ENCODE measurements at places on chromosomes 7 and 10.

- no peak for DNase-seq
Observed at GRCh38 chr7:146176860-146177259, 60.3 kb downstream of the CNTNAP2 start.

DNA sequence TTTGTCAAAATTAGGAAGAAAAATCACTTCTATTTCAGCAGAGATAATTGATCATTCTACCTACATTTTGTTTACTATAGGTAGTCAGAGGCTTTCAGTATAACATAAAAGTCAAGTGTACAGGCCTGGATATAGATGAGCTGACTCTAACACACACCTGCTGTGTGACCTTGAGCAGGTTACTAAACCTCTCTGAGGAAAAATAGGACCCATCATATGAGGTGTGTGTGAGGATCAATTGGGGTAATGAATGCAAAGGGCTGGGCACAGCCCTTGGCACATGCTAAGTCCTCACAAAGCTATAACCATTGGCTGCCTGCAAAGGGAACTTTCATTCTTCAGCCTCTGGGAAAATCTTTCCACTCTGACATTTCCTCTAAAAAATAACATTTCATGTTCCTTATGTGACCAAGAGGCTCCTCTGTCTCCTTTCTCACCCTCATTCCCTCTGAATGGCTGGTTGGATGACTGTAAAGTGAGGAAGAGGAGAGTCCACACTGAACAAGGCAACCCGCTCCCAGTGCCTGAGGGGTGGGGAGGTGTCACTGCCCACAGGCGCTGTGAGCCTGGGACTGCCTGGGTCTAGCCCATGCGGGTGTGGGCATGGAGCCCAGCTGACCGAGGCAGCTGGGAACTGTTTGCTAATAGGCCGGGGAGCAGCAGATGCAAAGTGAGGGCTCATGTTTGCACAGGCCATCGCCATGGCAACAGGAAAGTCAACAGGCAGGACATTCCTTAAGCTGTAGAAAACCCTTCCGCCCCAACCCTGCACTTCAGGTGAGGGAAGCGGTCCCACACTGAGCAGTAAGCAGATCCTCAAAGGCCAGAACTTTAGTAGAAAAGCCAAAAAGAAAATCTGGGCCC lies 36.8 kb downstream of the MYOF start:
- DNase-seq: peak; percentile 98

GRCh38 chr7:126057979-126058378 lies 1128.4 kb upstream of the POT1 start:
- no peak for DNase-seq

GRCh38 chr10:45373576-45374349 lies at the start of gene ALOX5:
ALOX5 (plus strand) TSS chr10:45374216; CDS start chr10:45374280, 64 bp downstream.
- no peak for DNase-seq

- peak; percentile 19 for DNase-seq
Observed at GRCh38 chr7:29287366-29287765, 92.8 kb downstream of the CHN2 start.

GRCh38 chr10:14456870-14457266 lies 126.1 kb upstream of the FRMD4A start:
- DNase-seq: no peak

- peak; percentile 71 for DNase-seq
Observed at GRCh38 chr7:134435161-134435920, 23.6 kb downstream of the AKR1B1 start.

DNA sequence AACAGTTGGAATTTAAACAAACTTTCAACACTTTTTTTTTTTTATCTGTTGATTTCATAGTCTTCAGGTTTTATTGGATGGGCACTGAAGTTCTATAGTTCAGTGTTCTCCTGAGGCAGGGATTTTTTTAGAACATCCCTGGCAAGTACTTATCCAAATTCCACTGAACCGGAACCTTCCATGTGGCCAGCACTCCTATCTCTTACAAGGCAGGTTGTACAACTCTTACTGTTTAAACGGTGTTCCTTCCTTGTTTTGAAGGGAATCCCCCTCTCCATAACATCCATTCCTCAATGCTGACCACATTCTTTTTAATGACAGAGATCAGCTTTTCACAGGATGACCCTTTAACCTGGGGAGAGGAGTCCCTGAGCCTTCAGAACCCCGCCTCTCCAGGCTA lies 238.9 kb upstream of the CTBP2 start:
- DNase-seq: no peak

GRCh38 chr7:142770661-142771352 lies at the start of gene PRSS2:
PRSS2 (plus strand) TSS chr7:142770970; CDS start chr7:142770983, 13 bp downstream.
- no peak for DNase-seq

DNA sequence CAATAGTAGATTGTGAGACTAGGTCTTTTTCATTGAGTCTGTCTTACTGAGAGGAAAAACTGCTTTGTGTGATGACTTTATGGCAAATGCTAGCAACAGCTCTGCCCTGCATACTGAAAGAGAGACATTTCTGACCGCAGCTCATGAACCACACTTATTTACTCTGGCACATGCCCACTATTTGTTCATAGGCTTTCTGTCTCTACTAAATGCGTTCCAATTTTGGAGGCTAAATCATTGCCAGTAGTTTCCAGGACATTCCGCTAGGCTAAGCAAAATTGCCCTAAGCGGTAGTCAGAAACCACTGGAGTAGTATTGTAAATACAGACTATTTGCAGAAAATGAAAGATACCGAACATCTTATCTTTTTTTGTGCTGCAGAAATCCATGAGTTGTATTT lies 55.6 kb upstream of the DLX6 start:
- peak; percentile 13 for DNase-seq
